Calu3 (cell line): ENCODE measurements at places on chromosomes 6 and 20.

GRCh38 chr6:133891927-133892812, 3.3 kb downstream of the TCF21 start:
- DNase-seq = no peak

GRCh38 chr20:48877304-48877703, 44.2 kb upstream of the ARFGEF2 start:
- DNase-seq = peak; percentile 43

DNA sequence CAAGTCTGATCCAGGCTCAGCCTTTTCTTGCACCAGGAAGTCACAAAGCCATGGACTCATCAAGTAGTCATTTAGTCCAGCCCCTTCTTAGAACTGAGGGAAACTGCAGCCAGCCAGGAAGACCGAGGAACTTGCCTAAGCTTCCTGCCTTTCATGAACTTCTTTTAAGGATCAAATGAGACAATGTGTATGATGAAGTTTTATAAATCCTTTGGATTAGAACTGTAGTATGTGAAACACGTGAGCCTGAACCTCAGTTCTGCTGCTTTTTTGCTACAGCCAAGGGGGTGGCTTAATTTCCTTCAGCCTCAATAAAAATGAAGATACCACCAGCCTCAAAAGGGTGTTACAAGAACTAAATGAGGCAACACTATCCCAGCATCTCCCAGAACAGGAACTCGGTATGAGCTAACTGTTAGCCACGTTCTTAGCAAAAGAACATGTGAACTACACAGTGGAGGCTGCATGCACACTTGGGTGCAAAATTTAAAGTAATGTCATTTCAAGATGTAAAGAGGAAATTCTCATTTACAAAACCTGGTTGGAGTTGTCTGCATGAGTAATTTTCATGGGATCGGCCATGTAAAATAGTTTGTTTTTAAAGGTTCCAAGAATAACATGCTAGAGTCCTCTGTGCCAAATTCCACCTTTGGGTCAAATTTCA, 76.0 kb upstream of the TBC1D7 start:
- DNase-seq = no peak

DNA sequence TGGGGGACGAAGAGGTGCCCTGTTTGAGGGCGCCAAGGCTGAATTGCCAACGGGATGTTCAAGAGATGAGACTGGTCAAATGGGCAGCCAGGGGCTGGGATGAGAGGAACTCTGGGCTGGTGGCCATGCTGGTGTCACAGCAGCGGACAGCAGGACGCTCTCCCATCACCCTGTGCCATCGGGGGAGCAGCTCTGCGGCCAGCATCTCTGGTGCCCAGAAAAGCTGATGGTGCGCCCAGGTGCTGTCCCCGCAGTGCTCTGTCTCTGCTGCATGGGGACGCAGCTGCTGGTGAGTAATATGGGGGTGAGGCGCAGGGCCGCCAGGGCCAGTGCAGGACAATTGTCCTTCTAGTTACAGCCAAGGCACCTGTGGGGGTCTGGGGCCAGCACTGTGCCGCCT, 4.9 kb upstream of the HRH3 start:
- no peak for DNase-seq

GRCh38 chr20:48813446-48813747, 14.4 kb downstream of the PREX1 start:
- DNase-seq = no peak

DNA sequence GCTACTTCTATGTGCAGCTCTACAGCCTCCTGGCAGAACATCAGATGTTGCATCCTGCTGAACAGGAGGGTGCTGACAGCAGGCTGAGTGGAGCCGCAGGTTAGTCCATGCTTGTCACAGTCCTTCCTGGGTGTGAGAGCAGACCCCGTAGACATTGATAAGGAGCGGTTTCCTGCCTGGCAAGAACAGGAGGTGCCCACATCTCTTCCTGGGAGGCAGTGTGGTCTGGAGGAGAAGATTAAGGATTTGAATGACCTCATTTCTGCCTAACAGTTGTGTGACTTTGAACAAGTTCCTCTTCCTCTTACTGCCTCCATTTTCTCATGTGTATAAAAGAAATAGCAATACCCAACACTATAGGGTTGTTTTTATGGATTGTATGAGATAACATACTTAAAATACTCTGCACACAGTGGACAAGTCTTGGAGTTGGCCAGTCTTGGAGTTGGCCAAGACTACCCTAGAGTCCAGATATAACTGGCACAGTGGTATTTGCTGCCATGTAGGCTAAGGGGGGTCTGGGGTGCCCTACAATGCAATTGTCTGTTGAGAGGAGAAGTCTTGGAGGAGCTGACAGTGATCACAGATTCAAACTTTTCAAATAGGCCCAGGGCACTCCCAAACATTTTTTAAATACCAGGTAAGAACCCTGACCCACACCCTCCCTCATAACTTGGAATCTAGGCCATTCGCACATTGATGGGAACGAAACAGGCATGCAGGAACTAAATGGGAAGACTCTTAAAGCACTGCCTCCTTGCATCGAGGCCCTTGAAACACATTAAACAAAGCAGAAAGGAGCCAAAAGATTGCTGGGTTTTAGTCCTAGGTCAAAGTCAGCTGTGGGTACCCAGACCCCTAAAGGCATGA, 32.6 kb upstream of the TBC1D7 start:
- no peak for DNase-seq

- DNase-seq = no peak
Measured at GRCh38 chr6:105445481-105445880, 42.6 kb upstream of the PREP start.

- no peak for DNase-seq
Measured at GRCh38 chr20:11394145-11394833, 523.4 kb upstream of the BTBD3 start.

GRCh38 chr6:81984599-81984998, 232.1 kb upstream of the TENT5A start:
- no peak for DNase-seq

- DNase-seq = no peak
Measured at GRCh38 chr6:35367646-35368037, 25.3 kb downstream of the PPARD start.

DNA sequence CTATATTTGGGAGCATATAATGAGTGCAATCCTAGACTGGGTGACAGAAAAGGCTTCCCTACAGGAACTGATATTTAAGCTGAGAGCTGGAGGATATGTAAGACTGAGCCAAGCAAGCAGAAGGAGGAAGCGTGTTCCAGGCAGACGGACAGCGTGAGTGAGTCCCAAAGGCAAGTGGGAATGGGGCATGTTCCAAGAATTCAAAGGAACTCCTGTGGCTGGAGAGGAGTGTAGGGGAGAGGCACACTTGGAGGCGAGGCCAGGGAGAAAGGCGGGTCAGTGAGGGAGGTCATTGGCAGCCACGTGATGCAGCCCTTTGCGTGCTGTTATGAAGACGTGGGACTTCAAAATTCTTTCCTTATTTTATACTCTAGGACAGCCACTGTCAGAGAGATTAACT, 27.9 kb upstream of the SGK1 start:
- DNase-seq = no peak

DNA sequence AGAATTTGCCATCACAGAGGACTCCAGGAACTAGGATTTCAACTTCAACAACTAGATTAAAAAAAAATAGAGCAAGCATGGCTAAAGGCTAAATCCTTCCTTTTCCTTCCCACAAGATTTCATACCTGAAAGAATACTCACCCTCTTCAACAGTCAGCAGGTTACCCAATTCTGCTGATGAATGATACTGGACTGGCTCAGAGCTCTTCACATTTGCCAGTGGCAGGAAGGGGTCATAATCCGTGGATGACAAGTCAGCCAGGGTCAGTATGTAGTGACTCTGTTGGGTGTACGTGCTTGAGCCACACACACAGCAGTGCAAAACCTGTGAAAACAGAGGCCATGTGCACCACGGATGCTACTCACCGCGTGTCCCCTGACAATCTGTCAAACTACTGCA, 152.9 kb downstream of the INSM1 start:
- DNase-seq = no peak

DNA sequence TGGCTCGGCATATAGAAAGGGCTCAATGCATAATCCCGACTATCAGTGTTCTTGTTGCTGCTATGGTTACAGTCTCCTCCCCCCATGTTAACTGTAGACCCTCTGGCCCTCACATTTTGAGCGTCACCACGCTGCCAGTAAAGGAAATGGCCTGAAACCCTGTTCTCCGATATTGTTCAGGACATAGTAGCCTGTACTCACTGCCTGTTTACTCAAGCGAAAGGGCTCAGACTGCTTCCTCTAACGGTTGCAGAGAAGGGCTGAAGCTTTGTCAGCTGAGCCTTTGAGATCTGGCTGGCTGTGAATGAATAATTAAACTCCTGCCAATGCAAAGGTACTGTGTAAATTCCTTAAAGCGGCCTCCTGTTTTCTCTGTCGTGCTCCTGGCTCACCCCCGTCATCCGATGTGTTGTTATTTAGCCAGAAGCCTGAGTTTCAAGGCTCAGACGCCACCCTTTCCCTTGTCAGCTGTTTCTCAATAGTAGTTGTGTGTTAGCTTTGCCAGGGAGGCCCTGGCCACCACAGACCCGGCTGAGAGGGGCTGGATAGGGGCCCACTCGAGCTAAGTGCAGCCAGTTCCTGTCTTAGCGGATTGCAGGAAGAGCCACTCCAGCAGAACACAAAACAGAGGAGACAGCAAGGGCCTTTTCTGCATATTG, 31.2 kb upstream of the RALGAPA2 start:
- DNase-seq = no peak

- DNase-seq = no peak
Measured at GRCh38 chr6:111687652-111688051, 82.0 kb upstream of the TRAF3IP2 start.

DNA sequence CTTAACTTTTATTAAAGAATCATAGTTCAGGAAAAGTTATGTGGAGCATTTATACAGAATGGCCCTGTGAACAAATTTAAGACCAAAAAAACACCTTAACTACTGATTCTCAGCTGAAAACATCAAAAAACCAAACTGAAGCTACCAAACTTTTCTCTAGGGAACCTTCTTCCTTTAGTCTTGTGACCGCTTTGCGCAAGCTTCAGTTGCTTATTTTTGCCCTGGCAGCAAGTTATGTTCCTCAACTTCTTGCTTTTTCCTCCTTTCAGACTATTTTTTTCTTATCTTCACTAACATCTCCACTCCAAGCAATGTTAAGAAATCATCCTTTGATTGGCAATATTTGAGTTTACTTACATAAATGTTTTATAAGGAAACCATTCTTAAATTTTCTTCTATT, 100.1 kb downstream of the MYB start:
- DNase-seq = no peak

GRCh38 chr6:7833751-7834070, 76.9 kb downstream of the TXNDC5 start:
- no peak for DNase-seq

DNA sequence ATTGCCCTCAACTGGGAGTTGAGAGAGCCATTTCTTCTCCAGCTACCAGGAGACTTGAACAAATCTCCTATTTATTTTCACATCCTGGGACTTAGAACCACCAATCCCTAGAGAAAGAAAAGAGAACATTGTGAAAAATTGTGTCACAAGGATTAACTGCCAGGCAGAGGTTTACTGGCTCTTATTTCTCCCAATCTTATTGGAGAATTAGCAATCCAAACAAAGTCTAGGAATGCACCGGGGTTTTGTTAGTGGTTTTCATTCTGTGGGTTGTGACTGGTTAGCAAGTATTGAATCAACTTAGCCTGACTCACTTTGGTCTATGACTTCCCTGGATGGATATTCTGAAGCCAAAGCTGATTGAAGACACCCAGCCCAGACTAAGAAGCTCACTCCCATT, 21.2 kb upstream of the ENPP5 start:
- no peak for DNase-seq
